ENCODE measurements at places on chromosomes 4 and X.
A peak's percentile ranks its signal among the peaks of the same experiment; 100 is the strongest.

- no peak for DNase-seq
Measured at GRCh38 chr4:113822555-113823290, 61.2 kb upstream of the CAMK2D start.

- DNase-seq: no peak
Measured at GRCh38 chr4:139299536-139299935, 1.8 kb upstream of the NAA15 start.

- no peak for DNase-seq
Measured at GRCh38 chr4:134812611-134813010, 611.0 kb upstream of the PABPC4L start.

DNA sequence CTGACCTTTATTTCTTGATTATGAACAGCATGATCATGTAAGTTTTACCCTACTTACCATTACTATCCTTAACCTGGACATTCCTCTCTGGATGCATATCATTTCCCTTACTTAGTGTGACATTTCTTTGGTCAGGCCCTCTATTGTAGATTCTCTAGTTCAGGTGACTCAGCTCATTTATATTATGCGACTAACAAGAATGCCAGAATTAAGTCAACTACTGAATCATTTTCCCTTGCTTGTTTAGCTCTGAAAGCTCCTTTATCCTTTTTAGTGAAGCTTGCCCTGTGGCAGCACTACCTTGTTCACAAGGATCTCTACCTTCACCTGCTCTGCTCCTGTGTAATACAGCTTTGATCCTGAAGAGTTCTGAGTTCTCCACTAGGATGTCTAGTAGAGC lies 15.1 kb upstream of the UGT2B17 start:
- no peak for DNase-seq

GRCh38 chr4:85081196-85081595 lies 114.7 kb upstream of the WDFY3 start:
- DNase-seq: no peak

GRCh38 chr4:25081866-25082471 lies 51.2 kb upstream of the LGI2 start:
- no peak for DNase-seq

DNA sequence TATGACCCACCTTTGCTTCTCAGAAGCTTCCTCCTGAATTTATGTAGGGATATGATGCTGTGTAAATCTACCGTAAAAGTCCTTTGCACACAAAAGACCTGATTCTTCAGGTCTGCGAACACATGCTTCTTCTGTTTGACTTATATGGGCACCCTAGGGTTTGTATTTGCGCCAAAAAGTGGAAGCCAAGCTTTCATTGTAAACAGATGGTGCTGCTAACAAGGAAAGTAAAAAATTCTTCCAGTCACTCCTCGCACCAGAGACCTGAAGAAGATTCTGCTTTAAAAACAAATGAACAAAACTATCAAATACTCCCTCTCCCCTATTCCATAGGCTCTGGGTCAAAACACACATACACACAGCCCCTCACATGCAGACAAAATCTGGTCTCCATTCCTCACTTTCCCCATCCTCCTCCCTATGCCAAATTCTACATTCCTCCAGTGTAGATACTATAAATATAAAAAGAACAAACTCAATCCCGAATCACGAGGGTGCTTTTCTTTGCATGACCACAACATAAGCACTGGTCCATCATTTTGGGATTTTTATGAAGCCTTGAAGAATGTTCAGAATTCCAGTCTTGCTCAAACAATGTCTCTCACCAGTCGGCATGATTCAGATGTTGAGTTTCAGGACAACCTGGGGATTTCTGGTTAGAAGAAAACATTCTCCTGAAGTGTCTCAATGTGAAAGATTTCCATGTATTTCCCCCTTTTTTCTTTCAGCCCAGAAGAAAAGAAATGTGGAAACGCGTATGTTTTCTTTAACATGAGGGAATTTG lies 125.1 kb downstream of the PALLD start:
- DNase-seq: no peak

GRCh38 chr4:89307446-89308160 lies at the start of gene GPRIN3:
TSS of gene GPRIN3 (minus strand) at chr4:89307800. CDS start at chr4:89250110, 57,690 bp downstream.
- DNase-seq: peak; percentile 82

GRCh38 chr4:156085100-156085499 lies 131.4 kb upstream of the CTSO start:
- no peak for DNase-seq

DNA sequence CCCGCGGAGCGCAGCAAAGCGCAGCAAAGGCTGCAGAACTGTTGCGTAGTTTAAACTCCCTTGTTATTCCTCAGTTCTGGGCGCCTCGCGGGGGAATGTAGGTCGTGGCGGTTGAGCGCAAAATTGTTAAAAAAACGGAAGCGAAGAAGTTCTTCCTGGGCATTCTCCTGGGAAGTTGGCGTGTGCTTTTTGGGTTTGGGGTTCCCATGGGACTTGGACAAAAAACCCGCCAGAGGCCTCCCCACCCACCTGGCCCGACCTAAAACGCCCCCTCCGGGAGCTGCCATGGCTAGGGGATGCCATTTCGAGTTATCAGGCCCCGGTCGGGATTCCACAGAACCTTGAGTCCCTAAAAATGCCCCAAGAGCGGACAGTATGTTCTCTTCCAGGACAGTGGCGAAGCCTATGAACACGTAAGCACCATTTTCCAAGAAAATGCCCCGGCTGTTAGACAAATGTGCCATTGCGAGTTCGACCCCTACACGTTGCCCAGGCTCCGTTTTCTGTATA lies 8.9 kb downstream of the ZIC3 start:
- no peak for DNase-seq

DNA sequence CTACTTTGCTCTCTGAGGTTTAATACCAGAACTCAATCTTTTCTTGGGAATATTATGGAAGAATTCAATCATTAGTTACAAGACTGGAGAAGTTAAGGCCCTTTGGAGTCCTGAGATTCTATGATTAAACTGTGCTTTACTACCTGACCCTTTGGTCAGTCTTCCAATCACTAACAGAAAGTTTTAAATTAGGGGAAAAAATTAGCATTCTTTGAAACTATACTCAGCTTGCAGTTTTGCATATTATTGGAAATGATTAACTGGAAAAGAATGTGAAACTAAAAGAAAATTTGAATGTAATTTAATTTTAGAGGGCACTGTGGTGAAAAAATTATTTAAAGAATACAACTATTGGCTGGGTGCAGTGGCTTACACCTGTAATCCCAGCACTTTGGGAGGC lies 18.7 kb upstream of the GPR34 start:
- DNase-seq: no peak

- no peak for DNase-seq
Measured at GRCh38 chrX:38961936-38962335, 160.7 kb downstream of the MID1IP1 start.

- no peak for DNase-seq
Measured at GRCh38 chr4:189088780-189089179, 851.9 kb upstream of the FRG1 start.

DNA sequence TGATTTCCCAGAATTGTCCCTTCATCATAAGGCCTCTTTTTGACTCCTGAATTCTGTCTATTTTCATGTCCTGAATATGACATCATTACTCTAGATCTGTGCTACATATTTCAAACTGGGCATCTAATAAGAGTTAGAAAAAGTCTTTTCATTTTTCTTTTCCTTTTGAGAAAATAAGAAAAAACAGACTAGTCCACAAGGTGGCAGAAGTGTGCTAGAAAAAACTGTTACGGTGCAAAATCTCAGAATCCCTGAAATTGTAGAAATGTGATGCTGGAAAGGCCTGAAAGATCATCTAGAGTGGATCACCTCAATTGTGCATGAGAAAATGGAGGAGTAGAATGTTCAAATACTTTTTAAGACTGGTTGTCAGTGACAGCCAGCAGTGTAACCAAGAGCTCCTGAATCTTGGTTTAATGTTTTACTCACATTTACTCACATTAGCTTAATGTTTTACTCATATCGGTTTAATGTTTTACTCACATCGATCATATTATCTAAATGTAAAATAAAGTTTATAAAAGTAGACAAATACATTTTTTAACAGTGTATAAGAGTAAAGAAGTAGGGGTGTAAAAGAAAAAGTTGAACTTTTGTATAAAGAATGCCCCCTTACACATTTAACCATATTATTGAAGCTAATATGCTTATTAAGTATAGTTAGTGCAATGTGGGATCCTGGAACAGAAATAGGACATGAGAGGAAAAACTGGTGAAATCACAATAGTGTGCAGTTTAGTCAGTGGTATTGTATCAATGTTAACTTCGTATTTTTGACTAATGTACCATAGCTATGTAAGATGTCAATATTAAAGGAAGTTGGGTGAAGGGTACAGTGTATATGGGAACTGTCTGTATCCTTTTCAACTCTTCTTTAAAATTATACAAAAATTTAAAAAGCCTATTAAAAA lies 15.2 kb downstream of the ASB11 start:
- DNase-seq: no peak

DNA sequence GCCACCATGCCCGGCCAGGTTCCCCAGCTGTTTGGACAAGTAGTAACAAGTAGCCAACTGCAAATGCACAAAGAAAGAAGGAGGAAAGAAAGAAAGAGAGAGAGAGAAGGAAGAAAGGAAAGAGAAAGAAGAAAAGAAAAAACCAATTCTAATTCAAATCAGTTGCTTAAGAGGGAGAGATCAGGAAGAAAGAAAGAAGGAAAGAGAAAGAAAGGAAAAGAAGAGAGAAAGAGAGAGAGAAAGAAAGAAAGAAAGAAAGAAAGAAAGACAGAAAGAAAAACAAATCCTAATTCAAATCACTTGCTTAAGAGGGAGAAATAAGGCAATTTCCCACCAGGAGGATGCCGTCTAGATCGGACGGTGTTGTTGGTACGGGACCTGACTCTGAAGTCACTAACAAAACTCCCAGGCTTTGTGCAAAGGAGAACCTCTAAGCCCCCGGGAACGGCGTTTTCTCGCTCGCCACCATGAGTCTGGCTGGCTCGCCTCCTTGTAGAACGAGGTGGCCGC lies 95.5 kb upstream of the PPP2R3B start:
- no peak for DNase-seq

DNA sequence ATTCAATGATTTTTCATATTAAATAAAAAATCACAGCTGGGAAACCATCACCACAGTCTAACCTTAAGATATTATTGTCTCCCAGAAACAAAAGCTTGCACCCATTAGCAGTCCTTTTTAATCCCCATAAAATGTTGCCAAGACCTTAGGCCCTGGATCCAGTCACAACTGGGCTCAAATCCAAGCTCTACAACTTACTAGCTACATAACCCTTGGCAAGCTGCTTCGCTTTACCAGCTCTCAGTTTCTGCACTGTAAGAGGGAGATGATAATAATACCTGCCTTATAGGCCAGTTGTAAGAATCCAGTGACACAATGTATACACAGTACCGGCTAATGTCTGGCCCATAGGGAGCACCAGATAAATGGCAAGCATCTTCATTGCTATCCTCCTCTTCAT lies 400.9 kb upstream of the FGF13 start:
- DNase-seq: no peak

Measured in right cardiac atrium (tissue), 5 donors.